Tibial nerve (tissue), 4 donors: ENCODE measurements at places on chromosomes 7 and 10. TPM values are rescaled to one million over a fixed set of nuclear protein-coding genes. Genes with fewer than 3 reads are reported as not detected.

DNA sequence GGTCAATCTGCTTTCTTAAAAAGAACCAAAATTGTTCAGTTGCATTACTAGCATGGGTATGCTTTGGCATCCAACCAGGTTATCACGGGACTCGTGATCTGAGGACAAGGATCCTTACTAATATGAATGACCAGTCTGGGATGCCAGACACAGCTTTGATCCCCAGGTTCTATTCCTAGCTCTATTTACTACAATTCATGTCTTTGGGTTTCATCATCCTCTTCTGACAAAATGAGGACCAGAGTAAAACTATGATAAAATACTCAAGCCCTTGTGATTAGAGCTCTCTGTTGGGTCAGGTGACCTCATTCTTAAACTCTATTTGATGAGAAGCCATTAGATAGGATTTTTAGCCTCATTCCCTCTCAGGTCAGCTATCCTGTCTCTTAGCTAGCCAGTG is 119.8 kb downstream of the SLC25A13 start:
- DNase-seq = no peak

GRCh38 chr7:43758822-43759683 is 573 bp downstream of the BLVRA start:
- DNase-seq = peak; percentile 19

- no peak for DNase-seq
These were observed 1.4 kb downstream of the PPP2R2D start for GRCh38 chr10:131902211-131902610.

DNA sequence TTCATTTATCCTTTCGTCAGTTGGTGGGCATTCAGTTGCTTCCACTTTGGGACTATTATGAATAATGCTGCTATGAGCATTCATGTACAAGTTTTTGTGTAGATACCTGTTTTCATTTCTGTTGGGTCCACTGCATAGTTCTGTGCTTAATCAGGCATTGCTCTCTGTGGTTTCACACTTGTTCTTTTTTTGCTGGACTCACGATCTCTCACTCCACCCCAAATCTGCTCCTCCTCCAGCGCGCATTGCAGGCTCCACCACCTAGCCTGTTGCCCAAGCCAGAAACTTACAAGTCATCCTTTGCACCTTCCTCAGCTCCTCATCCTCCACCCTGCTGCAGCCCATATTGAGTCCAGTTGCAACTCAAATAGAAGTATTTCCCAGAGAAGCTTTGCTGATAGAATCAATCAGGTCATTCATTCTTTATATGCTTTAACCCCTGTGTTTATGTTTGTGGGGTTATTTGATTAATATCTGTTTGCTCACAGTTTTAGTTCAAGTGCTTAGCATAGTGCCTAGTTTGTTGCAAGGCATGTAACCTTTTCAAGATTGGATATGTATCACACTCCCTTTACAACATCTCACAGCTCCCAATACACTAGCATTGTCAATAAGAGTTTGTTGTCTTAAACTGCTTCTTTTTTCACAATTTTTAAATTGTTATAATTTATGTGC is 16.6 kb upstream of the AFAP1L2 start:
- DNase-seq = no peak

DNA sequence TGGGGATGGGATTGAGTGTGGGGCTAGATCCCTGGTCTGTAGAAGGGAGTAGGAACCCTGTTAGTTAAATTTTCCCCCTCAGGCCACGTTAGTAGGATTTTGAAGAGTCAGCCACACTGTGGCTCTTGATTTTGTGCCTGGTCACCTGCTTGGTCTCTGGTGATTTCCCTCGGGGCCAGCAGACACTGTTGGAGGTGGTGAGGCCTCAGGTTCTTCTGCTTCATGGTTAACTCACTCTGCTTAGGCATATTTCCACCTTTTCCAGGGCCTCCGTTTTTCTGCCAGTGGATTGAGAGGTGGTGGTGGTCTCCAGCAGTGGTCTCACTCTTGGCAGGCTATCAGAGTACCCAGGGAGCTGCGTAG is 4.1 kb downstream of the TSPAN14 start:
- DNase-seq = no peak

DNA sequence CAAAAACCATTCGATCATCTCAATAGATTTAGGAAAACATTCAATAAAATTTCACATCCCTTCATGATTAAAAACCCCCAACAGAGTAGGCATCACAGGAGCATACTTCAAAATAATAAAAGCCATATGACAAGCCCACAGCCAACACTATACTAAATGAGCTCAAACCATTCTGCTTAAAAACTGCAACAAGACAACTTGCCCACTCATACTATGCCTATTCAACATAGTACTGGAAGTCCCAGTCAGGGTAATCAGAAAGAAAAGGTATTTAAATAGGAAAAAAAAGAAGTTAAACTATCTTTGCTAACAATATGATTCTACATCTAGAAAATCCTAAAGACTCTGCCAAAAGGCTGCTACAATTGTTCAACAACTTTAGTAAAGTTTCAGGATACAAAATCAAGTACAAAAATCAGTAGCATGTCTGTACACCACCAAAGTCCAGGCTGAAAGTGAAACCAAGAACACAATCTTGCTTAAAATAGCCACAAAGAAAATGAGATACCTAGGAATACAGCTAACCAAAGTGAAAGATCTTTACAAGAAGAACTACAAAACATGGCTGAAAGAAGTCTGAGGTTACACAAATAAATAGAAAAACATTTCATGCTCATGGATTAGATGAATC is 882.6 kb downstream of the GRM8 start:
- no peak for DNase-seq

Gene PLEKHS1
- total RNA-seq = not detected

Gene SPDYE9
- total RNA-seq = not detected
